ENCODE measurements at places on chromosomes 2 and 18. TPM values are rescaled to one million over a fixed set of nuclear protein-coding genes. Genes with fewer than 3 reads are reported as not detected.
A peak's percentile ranks its signal among the peaks of the same experiment; 100 is the strongest.

GRCh38 chr18:2627821-2628276 lies 27.7 kb upstream of the SMCHD1 start:
- no peak for DNase-seq

DNA sequence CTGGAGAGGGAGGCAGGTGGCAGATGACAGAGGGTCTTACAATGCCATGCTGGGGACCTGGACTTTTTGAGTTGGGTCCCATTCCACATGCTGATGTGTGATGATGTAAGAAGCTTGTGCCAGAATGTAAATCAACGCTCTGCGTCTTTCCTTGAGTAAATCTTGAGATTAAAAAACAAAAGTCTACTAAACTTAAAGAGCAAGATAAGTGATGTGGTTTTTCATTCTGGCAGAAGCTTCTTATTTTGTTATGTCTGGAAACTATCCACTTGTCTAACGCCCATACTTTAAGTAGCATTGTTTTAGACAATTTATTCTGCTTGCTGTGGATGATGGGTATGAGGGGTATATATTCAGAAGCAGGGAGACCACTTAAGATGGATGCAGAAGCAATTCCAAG lies 94.5 kb downstream of the KCNS3 start:
- DNase-seq = no peak

SCN1A gene
- total RNA-seq = 0.13 TPM

DNA sequence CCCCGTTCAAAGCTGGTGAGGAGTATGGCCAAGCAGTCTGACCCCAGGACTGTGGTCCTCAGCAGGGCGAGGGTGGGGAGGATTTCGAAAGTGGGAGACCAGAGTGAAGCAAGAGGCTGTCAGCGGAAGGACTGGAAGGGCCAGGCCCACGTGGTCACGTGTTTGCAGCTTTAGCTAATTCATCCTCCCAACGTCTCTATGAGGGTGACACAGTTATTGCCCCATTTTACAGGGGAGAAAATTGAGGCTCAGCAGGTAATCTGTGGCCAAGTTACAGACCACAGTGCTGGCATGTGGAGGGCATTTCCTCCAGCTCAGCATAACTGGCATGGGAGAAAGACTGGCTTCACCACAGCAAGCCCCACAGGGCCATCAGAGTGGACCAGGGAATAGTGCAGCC lies 45.4 kb upstream of the LTBP1 start:
- DNase-seq = no peak

DNA sequence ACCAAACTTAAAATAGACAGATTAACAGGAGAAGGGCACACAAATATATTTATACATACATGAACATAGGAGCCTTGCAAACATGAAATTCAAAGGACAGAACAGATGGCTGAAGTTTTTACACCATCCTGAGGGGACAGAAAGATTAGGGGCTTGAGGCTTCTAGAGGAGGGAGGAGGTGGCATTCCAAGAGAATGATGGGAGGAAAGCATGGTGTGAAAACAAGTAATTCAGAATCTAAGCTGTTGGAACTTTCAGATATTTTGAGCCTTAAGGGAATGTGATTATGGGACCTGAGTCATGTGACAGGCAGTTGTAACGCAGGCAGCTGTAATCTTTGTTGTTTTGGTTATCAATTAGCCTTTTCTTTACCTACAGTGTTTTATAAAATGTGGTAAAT lies 225.2 kb upstream of the SPOPL start:
- no peak for DNase-seq

GRCh38 chr2:120854014-120854620 lies 118.4 kb downstream of the GLI2 start:
- no peak for DNase-seq

DNA sequence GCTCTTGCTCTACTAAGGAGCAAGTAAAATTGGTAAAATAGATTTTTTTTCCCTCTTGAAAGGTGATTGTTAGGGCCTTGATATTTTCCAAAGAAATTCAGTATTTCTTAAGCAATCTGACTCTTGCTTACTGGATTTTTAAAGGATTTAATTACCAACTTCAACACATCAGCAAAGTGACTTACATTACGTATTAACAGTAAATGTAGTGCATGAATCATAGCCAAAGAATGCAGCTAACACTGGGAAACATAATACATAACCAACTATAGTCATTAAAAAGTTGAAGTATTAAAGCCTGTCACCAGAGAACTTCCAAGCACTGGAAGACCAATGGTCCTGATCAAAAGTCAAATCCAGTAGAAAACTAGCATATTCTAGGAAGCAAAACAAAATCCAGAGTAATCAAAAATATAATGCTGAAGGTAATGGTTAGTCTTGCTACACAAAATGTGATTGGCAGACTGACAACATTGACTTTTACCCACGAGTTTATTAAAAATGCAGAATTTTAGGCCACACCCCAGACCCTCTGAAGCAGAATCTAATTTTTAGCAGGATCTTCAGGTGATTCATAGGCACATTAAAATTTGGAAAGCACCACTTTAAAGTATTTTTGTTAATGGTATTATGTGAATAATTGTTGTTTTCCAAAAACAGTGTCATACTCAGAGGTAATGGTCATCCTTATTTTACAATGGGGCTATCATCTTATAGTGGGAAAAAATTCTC lies 31.8 kb upstream of the CAVIN2 start:
- DNase-seq = no peak

ANTXR1 gene
- total RNA-seq = 37.3 TPM

DNA sequence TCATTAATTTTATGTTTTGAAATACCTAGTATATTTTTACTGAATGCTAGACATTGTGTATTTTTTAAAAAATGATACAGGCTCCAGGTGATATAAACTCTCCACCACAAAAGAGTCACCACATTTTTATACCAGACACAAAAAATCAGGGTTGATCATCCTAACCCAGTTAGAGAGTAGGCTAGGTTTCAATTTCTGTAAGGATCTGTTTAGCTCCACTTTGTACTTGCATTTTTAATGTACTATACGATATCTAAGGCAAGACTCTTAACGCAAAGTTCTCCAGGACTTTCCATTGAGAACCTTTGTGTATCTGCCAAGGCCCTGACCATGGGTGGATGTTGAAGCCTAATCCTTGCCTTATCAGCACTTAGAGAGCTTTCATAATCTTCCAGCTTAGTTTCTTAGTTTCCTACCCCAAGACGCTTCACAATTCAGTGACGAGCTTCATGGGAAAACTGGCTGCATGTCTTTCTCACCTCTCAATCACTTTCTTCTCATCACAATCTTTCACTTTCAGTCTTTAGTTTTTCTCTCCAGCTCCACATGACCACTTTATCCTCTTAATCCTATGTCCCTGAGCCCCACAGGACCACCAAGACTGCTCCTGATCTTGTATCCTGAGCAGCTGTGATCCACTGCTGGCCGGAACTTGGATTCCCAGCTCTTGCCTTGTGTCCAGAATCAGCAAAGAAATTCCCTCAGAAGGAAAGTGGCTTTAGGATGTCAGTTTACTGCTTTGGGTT lies 635.8 kb downstream of the RNF144A start:
- DNase-seq = no peak

DNA sequence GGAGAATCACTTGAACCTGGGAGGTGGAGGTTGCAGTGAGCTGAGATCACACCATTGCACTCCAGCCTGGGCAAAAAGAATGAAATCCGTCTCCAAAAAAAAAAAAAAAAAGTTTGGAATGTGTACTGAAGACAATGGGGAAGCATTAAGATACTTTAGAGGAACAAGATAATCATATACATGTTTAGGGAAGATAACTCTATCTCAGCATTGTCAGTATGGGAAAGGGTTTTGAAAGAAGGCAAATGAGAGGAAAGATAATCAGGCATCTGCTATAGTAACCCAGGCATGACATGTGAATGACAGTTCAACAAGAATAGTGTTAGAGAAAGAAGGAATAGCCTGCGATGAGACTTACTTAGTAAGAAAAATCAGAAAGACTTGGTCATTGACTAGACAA lies 112.0 kb downstream of the ATAD2B start:
- DNase-seq = no peak

DNA sequence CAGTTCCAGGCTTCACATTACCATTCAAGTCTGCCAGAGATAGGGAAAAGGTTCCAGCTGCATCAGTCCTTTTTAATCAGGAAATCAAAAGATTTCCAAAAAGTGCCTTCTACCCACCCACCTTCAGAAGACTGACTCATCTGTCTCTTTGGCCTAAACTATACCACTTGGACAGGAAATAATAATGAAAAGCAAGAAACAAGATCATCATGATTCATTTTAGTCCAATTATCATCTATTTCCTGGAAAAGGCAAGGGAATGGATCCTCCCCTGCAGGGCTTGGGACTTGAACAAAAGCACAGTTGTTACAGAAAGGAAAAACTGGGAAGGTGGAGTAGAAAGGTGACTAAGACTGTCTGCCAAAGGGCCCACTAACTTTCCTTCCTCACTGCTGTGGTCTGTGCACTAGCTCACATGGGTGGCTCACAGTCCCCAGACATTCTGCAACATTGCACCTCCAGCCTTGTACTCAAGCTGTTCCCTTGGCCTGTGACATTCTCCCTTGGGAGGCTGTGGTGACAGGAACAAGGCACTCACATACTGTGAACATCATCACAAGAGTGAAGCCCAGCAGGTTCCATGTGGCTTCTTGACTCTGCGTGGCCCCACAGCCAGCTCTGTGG lies 75.3 kb downstream of the VSNL1 start:
- no peak for DNase-seq

- no peak for DNase-seq
Measured at GRCh38 chr2:235472443-235472842, 21.4 kb upstream of the AGAP1 start.

MAL gene
- total RNA-seq = not detected

- DNase-seq = no peak
Measured at GRCh38 chr2:101500180-101500579, 25.3 kb upstream of the RFX8 start.

ALPI gene
- total RNA-seq = not detected

GRCh38 chr18:34707670-34708069 lies 2.4 kb upstream of the DTNA start:
- DNase-seq = no peak

GRCh38 chr2:20496076-20496872 lies 49.4 kb downstream of the RHOB start:
- no peak for DNase-seq

- DNase-seq = no peak
Measured at GRCh38 chr2:241967467-241968144, 98.1 kb downstream of the RTP5 start.

GRCh38 chr2:140086964-140087363 lies 1306.8 kb upstream of the NXPH2 start:
- DNase-seq = no peak

SPR gene
- total RNA-seq = 7.6 TPM

- DNase-seq = no peak
Measured at GRCh38 chr2:18788592-18788991, 199.2 kb upstream of the NT5C1B start.

GRCh38 chr18:666177-666576 lies 8.7 kb downstream of the TYMS start:
- peak; percentile 56 for DNase-seq

DNA sequence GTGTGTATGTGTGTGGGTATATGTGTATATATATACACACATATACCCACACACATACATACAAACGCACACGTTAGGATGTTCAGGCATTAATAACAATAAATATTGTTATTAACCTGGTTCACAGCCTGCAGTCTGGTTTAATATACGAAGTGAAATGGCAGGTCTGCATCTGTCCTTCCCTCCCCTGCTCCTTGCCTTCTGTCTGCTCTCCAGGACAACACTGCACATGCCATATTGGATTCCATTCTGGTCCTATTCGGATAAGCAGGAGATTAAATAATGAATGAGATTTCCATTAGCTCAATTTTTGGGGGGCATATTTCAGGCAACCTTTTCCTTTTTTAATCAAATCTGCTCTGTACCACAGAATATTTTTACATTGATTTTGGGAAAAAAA lies 158.0 kb downstream of the CELF4 start:
- no peak for DNase-seq

DNA sequence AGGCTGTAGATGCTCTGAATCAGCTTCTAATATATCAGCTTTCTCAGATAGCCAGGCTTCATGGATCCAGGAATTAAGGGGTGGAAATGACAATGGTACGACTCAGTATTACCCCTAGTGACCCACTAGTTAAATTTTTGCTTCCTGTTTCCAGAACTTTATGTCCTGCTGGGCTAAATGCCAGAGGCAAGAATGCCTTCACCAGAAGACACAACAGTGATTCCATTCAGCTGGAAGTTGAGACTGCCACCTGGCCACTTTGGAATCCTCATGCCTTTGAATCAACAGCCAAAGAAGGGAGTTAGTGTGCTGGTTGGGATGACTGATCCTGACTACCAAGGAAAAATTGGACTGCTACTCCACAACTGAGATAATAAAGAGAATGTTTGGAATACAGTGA lies 239.1 kb downstream of the ASXL3 start:
- no peak for DNase-seq

TCF7L1 gene
- total RNA-seq = 117 TPM

DNA sequence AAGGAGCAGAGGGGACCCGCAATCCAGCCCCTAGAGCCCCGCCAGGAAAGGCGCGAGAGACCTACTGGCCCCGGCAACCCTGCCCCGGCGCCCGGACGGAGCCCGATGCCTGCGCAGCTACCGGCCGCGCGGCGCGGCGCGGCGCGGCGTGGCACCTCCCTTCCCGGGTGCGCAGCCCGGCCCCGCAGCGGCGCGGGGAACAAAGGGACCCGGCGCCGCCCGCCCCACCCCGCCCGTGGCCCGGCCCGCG lies 307 bp downstream of the CDH2 start:
- DNase-seq = no peak

SLC38A11 gene
- not detected for total RNA-seq

DNA sequence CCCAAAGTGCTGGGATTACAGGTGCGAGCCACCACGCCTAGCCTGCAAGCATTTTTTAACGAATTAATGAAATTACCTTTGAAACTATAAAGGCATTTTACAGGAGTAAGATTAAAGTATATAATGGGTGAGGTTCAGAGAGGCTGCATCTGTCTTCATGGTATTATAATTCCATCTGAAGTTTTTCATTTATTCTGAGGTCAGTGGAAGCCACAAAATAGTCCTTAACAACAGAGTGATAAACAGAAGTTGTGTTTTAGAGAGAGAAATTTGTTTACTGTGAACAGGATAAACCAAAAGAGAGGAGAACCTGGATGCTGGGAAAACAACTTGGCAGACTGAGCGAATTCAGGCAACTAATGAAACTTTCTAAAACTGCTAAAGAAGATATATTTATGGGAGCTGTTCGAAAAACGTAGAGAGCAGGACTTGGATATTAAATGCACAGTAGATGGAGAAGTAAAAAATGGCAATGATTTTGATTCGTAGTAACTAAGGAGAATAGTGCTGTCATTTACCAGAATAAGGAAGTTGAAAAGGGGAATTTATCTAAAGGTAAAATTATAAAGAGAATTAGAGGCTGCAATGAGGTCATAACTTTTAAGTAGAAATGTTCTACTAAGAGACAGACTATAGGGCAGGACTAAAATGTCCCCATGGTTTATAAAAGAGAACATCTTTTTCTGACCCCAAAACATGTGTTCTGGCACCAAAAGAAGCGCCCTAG lies 37.9 kb upstream of the ITGA4 start:
- no peak for DNase-seq

ITGA6 gene
- total RNA-seq = 78.9 TPM

DNA sequence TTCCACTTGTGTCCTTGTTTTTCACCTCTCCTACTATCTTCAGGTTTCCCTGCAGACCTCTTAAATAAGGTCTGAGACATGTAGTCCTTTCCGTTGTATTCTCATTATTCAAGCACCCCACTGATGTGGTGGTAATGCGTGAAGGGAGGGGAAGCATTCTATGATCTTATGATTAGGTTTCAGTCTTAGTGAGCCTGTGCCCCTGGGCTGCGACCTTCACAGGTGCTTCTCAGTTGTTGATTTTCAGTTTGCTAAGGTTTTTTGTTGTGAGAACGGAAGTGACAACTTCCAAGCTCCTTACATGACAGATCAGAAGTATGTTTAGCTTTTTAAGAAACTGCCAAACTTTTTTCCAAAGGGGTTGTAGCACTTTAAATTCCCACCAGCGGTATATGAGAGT lies 41.3 kb downstream of the VPS54 start:
- DNase-seq = no peak

Measured in H9 (cell line).